NCI-H446 treated with DMSO at 0.1 percent for 48 hours (cell line): ENCODE measurements at places on chromosomes 1 and 21.

DNA sequence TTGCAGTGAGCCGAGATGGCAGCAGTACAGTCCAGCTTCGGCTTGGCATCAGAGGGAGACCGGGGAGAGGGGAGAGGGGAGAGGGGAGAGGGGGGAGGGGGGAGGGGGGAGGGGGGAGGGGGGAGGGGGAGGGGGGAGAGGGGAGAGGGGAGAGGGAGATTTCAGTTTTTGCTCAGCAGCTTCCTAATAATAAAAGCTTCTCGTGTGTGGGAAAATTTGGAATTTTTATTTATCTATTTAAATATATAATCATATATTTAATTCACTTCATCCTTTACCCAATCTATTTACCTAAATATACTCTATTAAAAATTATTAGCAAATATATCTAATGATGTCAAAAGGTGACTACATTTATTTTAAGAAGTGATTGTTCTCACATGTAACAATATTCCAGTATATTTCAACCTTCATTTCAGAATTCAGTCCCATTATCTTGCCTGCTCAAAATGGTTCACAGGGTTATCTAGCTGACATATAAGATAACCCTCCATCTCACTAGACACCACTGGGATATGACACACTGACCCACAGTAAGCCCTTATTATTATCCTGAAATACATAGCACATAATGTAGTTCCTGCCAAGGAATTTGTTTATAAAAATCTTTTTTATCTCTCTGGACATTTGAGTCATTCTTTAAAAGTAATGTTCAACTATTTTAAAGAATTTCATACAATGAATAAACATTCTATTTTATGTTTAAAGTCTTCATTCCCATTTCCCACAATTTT is 105.9 kb downstream of the GPATCH2 start:
- no peak for DNase-seq

GRCh38 chr21:26958788-26959187 is 8.1 kb downstream of the ADAMTS5 start:
- no peak for DNase-seq

DNA sequence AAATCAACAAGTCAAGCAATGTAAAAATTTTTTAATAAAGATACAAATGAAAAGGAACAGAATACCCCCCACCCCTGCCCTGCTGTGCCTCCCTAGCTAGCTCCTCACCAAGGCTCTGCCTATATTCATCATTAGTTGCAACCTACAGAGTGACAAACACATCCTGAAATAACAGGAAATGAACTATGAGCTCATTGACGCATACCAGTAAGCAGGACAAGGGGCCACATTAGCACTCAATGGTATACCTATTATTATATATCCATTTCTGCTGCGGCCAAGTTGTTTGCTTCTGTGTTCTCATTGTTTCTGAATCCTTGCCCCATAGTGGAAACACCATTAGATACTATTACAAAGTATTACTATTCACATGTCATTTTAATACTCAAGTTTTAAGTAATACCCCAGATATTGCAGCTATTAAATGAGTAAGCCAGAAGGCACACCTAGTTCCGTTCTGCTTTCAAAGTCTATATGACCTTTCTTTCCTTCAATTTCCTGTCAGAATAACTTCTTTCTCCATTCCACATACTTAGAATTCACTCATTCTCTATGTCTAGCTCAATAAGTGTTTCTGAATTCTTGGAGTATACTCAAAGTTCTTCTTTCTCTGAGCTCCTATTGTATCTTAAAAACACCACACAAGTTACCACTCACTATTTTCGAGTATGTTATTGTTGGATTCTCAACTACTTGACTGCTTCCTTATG is 1214.9 kb downstream of the PLA2G4A start:
- no peak for DNase-seq

DNA sequence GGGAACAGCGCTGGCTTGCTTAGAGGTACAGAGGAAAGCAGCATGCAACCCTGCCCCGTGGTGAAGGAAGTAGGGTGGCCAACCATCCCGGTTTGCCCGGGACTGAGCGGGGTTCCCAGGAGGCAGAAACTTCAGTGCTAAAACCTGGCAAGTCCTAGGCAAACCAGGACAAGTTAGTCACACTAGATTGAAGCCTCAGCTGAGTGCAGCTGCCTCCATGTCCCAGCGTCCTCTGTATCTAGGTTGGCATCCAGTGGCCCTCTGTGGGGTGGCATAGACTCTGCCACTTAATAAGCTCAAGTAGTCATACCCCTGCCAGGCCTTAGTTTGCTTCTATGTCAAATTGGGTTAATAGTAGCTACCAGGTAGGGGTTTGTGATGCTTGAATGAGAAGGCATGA is 67.1 kb downstream of the ATP2B4 start:
- DNase-seq: no peak

DNA sequence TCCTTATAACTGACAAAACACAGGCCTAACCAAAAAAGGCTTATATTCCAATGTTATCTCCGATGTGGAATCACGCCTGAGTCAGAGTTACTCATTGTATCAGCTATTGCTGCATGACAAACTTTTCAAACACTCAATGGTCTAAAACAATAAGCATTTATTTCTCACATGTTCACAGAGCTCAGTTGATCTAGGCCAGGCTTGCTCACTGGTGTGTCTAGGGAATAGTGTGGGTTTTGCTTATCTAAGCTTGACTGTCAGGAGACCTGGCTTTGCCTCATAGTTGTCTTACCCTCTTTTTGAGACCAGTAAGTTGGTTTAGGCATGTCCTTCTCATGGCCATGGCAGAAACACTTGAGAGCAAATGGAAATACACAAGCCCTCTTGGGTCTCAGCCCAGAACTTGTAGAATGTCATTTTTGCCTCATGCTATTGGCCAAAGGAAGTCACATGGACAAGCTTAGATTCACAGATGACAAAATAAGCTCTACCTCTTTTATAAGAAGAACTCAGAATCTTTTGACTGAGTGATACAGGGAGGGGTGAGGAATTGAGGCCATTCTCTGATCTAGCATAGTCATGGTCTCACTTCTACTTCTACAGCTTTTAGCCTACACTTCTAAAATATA is 130.8 kb downstream of the HMCN1 start:
- DNase-seq: no peak

- DNase-seq: no peak
Observed at GRCh38 chr1:109531826-109532364, 7.8 kb upstream of the GPR61 start.

DNA sequence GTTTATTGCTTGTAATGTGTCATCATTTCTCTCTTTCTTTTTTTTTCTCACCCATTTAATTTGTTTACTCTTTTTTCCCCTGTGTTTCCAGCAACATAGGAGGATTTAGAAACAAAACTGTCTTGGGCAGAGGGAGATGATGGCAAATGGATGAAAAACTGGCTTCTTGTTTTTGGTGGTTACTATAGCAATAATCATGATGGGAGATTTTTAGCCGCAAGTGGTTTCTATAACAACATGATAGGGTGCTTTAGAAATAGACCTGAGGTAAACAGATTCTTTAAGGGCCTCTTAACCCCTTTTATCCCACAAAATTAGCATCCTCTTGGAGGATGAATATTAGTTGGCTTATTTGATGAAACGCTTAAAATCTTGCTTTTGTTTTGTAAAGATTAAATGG is 51.6 kb downstream of the CRB1 start:
- no peak for DNase-seq
